ENCODE measurements at places on chromosomes 12 and 14. TPM values are rescaled to one million over a fixed set of nuclear protein-coding genes. Genes with fewer than 3 reads are reported as not detected.

DNA sequence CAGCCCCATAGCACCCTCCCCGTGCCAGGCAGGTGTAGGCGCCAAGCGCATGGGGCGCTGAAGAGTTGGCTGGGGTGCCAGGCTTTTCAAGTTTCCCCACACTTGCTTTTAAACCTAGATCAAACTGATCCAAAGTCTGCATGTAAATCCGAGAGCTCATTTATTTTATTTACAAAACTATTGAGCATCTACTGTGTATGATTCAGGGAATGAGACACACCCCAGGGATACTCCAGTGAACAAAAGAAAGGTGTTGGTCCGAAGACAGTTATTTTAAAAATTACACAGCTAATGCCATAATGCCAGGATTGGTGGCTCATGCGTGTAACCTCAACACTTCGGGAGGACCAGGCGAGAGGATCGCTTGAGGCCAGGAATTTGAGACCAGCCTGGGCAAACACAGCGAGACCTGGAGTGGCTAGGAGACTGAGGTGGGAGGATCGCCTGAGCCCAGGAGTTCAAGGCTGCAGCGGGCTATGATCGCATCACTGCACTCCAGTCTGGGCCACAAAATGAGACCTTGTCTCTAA is 780 bp upstream of the SLC41A2 start:
- H3K4me3 ChIP-seq = peak overlapping the region; percentile 95
- H3K27me3 ChIP-seq = no peaks in the 10 kb centered on the region
- H3K36me3 ChIP-seq = no peaks in the 10 kb centered on the region
- H3K27ac ChIP-seq = peak overlapping the region; percentile 90

- H3K36me3 ChIP-seq = no peaks in the 10 kb centered on the region
- no peaks in the 10 kb centered on the region for H3K4me1 ChIP-seq
- DNase-seq = no peak
- no peaks in the 10 kb centered on the region for H3K27me3 ChIP-seq
- no peak overlapping the region for H3K4me3 ChIP-seq
Measured at GRCh38 chr12:99436584-99436983, 211.0 kb upstream of the GARIN6 start.

Gene SPIC
- total RNA-seq = not detected

DNA sequence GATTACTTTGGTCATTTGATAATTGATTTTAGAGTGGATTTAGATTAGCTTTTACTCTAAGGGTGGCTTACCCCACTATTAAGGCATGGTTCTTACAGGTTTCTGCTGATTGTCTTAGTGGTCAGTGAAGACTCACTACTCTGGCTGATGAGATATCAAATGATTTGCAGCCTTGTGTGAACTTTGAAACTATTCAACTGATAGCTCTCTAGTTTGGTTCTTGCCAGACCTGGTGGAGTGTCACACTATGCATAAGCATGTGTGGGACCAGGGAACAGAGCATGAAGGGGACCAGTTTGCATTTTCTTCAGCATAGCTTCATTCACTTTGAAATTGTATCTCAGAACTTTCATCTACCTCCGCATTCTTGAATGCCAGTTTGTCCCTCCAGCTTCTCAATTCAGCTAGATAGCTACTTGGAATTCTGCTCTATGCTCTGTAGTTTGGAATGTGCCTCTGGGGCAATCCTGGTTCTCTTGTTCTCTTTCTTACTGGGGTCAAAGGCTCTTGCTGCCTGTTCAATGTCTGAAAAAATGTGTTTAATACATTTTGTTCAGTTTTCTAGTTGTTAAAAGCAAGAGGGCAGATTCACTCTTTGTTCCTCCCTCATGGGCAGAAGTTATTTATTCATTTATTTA is 12.7 kb downstream of the SCYL2 start:
- no peaks in the 10 kb centered on the region for H3K36me3 ChIP-seq
- no peak overlapping the region for H3K4me3 ChIP-seq
- H3K4me1 ChIP-seq = no peaks in the 10 kb centered on the region
- H3K27me3 ChIP-seq = no peaks in the 10 kb centered on the region
- no peak overlapping the region for H3K27ac ChIP-seq

- no peaks in the 10 kb centered on the region for H3K4me1 ChIP-seq
- H3K27me3 ChIP-seq = no peaks in the 10 kb centered on the region
- no peaks in the 10 kb centered on the region for H3K36me3 ChIP-seq
- H3K27ac ChIP-seq = no peak overlapping the region
Measured at GRCh38 chr12:119288576-119288975, 46.0 kb upstream of the CCDC60 start.

- DNase-seq = no peak
- H3K4me3 ChIP-seq = no peak overlapping the region
- H3K27me3 ChIP-seq = no peaks in the 10 kb centered on the region
- no peak overlapping the region for H3K27ac ChIP-seq
Measured at GRCh38 chr14:30738978-30739377, 116.9 kb downstream of the SCFD1 start.

- no peak for DNase-seq
- H3K27me3 ChIP-seq = no peaks in the 10 kb centered on the region
- H3K27ac ChIP-seq = no peak overlapping the region
- no peaks in the 10 kb centered on the region for H3K4me1 ChIP-seq
Measured at GRCh38 chr12:32201096-32201495, 94.4 kb downstream of the BICD1 start.

DNA sequence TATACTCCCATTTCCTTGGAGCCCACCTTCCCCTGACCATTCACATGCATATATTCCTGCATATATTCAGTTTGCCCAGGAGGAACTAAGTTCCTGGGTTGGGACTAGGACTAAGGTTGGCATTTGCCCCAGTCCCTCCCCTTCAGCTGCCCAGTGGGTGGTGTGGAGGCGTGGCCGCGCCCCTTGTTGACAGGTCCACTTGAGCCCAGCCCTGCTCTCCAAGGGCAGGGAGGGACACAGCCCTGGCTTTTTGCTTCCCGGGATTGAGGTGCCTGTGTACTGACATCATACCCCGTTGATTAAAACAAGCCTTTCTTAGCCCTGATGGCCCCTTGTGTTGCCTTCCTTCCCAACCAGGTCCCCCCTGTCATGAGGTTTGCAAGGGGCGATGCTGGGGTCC is 7.3 kb downstream of the ERBB3 start:
- peak; percentile 91 for DNase-seq
- no peaks in the 10 kb centered on the region for H3K27me3 ChIP-seq

DNA sequence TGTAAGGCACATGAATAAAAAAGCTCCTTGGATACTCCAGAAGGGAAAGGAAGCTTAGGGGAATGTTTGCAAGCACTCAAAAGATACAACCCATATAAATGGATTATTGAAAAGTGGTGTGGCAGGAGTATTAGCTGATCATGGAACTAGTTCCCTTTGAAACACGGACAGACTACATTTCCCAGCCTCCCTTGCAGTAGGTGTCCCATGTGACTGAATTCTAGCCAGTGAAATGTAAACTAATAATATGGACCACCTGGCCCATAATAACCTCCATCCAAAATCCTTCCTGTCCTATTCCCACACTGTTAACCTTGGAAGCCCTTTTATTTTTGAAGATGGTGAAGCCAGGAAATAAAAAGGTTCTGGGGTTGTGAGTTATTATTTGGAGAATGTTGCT is 242.3 kb downstream of the SUDS3 start:
- no peak overlapping the region for H3K27ac ChIP-seq
- H3K4me3 ChIP-seq = no peak overlapping the region
- no peaks in the 10 kb centered on the region for H3K4me1 ChIP-seq
- H3K27me3 ChIP-seq = no peaks in the 10 kb centered on the region

Data from breast epithelium (tissue), 4 donors.